ENCODE measurements at places on chromosomes 6 and 20.

- no peak for DNase-seq
Measured at GRCh38 chr20:31948008-31948407, 3.8 kb downstream of the PDRG1 start.

GRCh38 chr20:3013771-3014170 lies 29.7 kb upstream of the GNRH2 start:
- no peak for DNase-seq

DNA sequence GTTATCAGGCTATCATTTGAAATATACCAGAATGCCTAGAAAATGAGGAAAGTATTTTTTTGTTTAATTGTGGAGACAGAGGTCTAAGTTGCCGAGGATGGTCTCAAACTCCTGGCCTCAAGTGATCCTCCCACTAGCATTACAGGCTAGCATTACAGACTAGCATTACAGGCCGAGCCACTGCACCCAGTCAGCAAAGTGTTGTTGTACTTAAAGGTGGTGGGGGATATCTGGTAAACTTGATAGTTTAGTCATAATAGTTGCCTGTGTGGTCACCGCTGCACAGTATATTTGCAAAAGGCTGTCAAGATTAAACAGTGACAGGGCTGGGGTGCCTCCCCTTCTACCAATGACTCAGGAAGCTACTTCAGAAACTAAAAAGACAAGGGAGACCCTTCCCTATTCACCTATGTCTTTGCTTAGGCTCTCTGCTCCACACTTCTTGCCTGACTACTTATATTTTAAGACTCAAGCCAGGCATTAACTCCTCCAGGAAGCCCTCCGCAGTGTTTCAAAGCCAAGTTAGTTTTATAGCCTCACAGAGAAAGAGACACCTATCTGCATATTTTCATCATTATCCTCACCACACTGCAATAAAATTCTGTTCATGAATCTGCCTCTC lies 3.1 kb upstream of the AKIRIN2 start:
- no peak for DNase-seq

DNA sequence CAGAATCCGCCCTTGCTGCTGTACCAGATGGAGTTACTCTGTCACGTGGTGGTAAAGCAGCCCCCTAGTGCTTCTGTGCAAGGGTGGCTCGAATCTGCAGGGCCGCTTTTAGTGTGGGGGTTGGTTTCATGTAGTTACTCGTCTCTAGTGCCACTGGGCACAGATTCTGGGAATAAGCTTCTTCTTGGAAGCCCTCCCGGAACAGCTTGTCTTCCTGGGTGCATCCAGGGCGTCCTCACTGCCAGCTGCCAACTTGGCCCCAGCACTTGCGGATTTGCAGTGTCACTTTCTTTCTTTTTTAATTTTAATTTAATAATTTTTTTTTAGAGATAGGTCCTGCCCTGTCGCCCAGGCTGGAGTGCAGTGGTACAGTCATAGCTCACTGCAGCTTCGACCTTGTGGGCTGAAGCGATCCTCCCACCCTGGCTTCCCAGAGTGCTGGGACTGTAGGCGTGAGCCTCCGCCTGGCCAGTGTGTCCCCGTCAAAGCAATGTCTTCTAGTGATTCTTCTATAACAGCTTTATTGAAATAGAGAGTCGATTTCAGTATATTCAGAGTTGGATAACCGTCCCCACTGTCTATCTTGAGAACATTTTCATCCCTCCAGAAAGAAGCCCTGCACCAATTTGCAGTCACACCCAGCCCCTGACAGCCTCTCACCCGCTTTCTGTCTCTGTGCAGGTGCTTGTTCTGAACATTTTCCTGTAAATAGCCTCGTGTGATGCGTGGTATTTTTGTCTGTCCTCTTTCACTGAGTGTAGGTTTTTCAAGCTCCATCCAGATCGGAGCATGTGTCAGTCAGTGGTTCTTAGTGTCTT lies 25.9 kb downstream of the PYGB start:
- peak; percentile 74 for DNase-seq

- DNase-seq = no peak
Measured at GRCh38 chr6:74733830-74734620, 471.8 kb downstream of the COL12A1 start.

- DNase-seq = no peak
Measured at GRCh38 chr6:164121527-164121926, 707.0 kb downstream of the QKI start.

- no peak for DNase-seq
Measured at GRCh38 chr6:138728662-138729061, 44.9 kb upstream of the CCDC28A start.

- DNase-seq = peak; percentile 87
Measured at GRCh38 chr20:39874049-39874893, 814.8 kb downstream of the MAFB start.

GRCh38 chr6:16450821-16451220 lies 212.4 kb downstream of the GMPR start:
- no peak for DNase-seq

DNA sequence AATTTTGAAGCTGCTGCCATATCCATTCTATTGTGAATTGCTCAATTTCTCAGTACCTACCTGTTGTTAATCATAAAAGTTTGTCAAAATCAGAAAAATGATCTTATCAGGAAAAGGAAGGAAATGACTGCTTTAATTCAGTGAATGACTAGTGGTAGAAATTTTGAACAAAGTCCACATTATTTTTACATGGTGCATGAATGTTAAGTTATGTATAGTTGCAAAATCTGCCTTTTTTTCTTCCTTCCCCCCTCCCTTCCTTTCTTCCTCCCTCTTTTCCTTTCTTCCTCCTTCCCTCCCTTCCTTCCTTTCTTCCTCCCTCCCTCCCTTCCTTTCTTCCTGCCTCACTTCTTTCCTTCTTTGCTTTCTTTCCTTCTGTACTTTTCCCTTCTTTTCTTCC lies 127.1 kb upstream of the TSHZ2 start:
- DNase-seq = no peak

- DNase-seq = peak; percentile 64
Measured at GRCh38 chr6:168041928-168042327, 37.1 kb downstream of the FRMD1 start.

DNA sequence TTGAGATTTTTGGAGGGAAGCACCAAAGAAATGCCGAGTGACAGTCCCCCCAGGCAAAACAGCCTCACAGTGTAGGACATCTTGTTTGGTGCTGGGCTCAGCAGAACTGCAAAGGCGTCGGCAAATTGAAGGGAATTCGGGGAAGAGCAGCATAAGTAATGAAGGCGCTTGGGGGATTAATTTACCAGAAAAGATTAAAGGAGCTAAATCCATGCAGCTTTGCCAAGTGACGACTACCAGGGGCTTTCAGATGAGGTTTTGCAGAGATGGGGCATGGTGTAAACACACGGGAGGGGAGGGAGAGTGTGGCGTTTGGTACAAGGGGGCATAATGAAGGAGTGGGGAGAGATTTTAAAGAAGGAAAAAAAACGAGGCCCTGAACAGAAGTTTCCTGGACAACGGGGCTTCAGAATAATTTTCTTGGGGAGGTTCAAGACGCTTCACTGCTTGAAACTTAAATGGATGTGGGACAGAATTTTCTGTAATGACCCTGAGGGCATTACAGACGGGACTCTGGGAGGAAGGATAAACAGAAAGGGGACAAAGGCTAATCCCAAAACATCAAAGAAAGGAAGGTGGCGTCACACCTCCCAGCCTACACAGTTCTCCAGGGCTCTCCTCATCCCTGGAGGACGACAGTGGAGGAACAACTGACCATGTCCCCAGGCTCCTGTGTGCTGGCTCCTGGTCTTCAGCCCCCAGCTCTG lies 45.4 kb upstream of the CDH22 start:
- DNase-seq = no peak

DNA sequence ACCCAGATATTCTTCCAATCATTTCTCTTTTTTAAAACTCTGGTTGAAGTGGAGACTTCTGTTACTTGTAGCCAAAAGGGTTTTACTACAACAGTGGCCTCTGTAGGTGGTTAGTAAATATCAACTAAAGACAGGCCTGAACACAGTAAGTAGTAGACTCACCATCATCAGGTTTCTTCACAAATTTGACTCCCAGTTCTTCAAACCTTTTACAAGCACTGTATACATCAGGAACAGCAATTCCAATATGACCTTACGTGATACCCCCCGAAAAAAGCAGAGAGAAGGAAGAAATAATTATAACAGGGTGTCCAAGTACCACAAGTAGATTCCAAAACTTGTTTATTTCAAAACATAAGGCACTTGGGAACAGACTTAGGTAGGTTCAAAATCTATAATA lies 21.1 kb downstream of the GLO1 start:
- no peak for DNase-seq

DNA sequence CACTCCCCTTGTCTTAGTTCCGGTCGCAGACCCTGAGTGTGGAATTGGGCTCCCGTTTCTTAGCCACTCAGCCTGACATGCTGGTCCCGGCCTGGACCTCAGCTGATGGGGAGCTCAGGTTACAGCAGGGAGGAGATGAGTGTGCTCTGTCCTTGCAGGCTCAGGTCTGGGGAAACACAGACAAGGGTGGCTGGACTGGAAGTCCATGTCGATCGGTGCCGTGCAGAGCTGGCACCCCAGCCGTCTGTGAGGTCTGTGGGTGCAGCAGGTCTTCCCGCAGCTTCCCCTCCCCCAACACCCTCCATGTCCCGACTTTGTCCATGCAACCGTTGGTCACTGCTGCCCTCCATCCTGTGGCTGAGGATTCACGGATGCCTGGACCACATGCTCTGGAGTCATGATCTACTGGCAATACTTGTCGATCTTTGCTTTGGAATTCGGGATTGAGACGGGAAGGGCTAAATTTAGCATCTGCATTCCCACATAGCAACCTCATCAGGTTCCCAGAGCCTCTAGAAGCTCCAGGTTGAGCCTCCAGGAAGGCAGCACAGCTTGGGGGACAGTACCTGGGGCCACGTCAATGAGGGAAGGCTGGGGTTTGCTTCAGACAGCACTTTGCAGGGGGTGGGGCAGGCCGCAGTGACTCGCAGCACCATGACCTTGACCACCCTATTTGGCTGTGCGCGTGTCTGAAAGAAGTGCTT lies 118.8 kb downstream of the PSMB1 start:
- DNase-seq = peak; percentile 46

GRCh38 chr6:54865091-54865631 lies 18.6 kb downstream of the FAM83B start:
- no peak for DNase-seq

DNA sequence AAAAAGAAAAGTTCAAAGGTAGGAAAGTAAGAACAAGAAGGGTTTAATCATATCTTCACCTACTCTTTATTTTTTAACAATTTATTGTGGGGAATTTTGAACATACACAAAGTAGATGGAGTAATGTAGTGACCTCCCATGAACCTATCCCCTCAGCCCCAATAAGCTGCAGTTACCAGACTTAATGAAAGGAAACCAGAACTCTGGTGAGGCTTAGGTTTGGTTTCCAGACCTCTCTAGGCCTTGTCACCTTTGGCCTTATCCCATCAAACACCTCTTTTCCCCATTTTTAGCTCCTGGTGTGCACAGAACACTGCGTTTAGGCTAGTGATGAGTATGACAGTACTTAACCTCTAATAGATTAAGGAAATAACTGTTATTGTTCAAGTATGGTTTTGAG lies 42.0 kb downstream of the CBFA2T2 start:
- DNase-seq = no peak

DNA sequence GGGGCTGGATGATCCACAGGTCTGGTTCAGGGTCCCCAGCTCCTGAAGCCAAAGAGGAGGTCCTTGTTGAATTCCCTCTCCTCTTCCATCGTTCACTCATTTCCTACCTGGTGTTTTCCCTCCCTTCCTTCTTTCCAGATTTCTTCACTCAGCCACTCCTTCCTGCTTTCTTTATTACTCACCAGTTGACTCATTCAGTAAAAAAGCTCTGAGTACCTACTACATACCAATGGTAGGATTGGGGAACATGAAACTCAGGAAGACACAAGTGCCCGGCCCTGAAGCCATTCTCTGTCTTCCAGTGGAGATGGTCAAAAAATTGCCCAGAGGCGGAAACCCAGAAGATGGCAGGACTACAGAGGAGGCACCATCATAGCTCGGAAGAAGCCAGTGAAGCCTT lies 11.9 kb upstream of the NSFL1C start:
- no peak for DNase-seq

- DNase-seq = no peak
Measured at GRCh38 chr20:10402938-10403608, 30.9 kb downstream of the MKKS start.

- DNase-seq = no peak
Measured at GRCh38 chr6:41167173-41167963, 4.5 kb upstream of the TREM2 start.

- DNase-seq = peak; percentile 53
Measured at GRCh38 chr20:41167481-41168253, 30.3 kb downstream of the PLCG1 start.

GRCh38 chr6:168082860-168083513 lies 4.0 kb upstream of the FRMD1 start:
- DNase-seq = no peak

GRCh38 chr6:28217890-28218289 lies 7.2 kb upstream of the ZSCAN9 start:
- DNase-seq = no peak

DNA sequence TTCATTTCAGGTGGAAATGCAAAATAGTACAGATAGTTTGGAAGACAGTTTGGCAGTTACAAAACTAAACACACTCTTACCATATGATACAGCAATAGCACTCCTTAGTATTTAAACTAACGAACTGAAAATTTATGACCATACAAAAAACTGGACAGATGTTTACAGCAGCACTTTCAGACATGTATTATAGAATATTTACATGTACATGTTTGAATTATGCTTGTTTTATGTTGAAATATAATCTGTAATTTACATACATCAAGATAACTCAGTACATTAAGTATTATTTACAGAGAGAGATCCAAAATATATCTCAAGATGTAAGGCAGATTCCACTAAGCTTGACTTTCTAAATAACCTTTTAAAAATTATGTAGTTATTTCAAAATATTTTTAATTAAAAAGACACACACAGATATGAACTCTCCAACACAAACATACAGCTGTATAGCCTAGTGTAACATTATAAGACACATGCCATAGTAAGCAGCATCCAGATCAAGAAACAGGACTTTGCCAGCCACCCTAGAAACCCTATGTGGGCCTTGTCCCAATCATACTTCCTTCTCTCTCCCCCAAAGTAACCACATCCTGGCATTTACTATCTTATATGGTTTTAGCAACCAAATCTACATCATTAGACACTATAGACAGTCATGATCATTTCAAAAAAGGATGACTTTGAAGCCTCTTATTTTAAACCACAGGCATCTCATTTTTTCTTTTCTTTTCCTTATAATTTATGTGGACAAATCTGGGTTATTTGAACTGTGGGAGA lies 82.2 kb downstream of the MAN1A1 start:
- DNase-seq = no peak

- no peak for DNase-seq
Measured at GRCh38 chr6:113449051-113449450, 408.1 kb upstream of the MARCKS start.

GRCh38 chr6:135883045-135883444 lies 31.5 kb downstream of the PDE7B start:
- DNase-seq = no peak

DNA sequence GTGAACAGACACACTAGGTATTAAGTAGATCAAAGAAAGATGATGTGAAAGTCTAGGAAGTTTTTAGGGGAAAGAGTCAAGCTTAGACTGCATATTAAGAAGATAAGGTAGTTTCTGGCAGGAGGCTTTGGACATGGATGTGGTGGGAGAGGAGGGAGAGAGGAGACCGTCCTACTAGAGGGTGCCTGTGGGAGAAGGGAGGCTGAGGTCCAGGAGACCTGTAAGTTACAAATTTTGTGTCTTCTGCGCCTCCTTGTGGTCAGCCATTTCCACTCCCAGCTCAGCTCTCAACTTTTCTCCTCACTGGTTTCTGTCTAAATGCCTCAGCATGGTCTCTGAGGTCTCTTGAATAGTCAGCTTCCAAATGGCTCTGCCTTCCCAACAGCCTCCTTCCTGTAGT lies 193.5 kb downstream of the UNC5CL start:
- no peak for DNase-seq

Data from posterior vena cava (tissue), 2 donors.